Stimulated activated CD8-positive, alpha-beta memory T cell treated with anti-CD3 and anti-CD28 coated beads, Interleukin-15, amount 100 ng/mL, for 24 hours (primary cell): ENCODE measurements at places on chromosomes 5 and 9.

- no peak for DNase-seq
Measured at GRCh38 chr5:176660530-176660859, 13.2 kb downstream of the TSPAN17 start.

GRCh38 chr5:86716121-86716520 is 98.4 kb downstream of the COX7C start:
- no peak for DNase-seq

- no peak for DNase-seq
Measured at GRCh38 chr9:38038307-38039089, 30.5 kb downstream of the SHB start.

- no peak for DNase-seq
Measured at GRCh38 chr5:81283976-81284375, 17.4 kb upstream of the ZCCHC9 start.

GRCh38 chr5:6261668-6262067 is 116.7 kb downstream of the MED10 start:
- no peak for DNase-seq

GRCh38 chr9:127417131-127418036 is 6.8 kb upstream of the ZNF79 start:
- DNase-seq = no peak

DNA sequence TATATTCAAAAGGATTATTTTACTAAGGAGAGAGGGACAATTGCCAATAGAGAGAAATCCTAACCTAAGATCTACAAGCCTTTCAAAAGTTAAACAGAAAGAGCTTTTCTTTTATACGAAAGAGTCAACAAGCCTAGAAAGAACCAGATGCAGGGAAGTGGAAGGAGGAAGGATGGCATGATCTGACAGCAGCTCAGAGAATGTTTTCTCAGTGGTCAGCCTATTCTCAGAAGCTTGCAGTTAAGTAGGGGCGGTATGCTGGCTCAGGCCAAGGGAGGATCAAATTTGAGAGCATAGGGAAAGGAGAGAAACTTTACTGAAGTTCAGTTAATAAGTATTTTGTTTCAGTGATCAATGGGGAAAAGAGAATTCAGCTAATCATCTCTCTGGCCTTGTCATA is 88.0 kb upstream of the FTMT start:
- DNase-seq = no peak

DNA sequence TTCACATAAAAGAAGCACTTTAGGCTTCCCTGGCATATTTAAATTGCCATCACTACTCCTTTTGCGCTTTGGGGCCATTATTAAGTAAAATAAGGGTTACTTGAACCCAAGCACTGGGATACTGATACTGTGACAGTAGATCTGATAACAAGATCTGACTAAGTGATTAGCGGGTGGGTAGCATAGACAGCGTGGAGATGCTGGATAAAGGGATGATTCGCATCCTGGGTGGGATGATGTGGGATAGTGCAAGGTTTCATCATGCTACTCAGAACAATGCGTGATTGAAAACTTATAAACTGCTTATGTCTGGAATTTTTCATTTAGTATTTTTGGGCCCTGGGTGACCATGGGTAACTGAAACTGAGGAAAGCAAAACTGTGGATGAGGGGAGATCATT is 75.1 kb downstream of the PTTG1 start:
- no peak for DNase-seq

GRCh38 chr9:97786341-97786740 is 66.7 kb upstream of the FOXE1 start:
- DNase-seq = no peak

DNA sequence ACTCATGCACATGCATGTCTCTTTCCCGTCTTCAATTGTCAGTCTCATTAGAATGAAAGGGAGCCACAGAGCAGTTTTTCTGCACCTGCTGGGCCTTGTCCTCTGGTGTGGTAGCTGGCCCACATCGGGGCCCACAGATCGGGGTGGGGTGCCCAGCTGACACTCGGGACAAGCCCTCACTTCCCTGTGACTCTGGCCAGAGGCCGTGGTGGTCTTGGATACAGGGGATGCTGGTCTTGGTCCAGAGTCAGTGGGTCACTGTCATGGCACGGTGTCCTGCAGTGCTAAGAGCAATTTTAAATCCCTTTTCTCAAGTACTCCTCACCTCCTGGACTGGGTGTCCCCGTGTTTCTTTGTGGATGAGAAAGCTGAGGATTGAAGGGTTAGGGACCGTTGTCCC is 193.2 kb downstream of the CACNA1B start:
- DNase-seq = no peak

DNA sequence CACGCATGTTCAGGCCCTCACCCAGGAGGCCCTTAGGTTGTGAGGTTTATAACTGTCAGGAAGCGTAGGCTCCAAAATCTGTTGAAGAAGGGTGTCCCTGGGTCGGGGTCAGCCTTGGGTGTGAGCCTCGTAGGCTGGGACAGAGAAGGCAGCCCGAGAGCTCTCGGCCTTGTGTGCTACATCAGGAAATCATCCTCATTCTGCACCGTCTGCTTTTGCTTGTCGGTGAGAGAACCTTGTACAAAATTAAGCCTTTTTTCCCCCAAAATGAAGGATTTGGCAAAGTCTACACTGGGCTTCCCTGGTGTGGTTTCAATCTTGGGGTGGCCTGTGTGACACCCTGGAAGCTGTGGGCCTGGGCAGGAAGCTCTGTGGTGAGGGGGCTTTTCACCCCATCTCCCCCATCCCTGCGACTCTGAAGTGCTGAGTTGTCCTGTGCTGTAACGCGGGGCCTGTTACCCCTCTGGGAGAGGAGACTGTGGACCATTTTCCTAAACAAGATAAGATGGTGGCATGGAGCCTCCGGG is 55.3 kb downstream of the AHRR start:
- no peak for DNase-seq

DNA sequence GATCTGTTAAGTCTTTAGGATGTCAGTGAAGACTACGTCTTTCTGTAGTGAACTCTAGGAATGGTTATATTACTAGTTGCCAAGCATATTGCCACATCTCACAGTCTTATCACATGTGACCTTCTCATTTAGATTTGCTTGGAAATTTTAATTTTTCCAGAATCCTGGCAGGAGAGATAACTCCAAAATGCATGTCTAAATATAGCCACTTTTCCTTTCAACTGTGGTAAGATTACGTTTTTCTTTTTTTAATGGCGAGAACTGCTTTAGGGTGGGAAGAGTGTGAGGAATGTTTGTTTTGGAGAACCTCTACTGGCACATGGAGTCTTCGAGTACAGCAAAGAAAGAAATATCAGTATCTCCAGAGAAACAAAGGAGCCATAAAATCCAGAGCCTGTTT is 91.7 kb upstream of the ADAMTSL1 start:
- no peak for DNase-seq

DNA sequence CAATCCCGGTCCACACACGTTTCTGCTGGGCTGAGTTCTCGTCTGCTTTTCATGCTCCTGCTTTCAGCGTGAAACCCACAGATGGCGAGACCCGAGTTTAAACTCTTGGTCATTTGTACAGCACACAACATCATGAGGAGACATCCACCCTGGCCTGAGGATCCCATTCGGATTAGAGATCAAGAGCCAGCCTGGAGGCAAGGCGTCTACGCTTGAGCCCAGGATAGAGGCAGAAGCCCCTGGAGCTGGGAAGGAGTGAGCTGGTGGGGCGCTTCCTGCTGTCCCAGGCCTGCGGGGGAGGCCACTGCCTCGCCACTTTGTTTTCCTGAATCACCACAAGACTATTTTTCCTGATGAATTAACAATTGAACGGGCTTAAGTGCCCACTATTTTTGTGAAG is 281.9 kb upstream of the IRX4 start:
- DNase-seq = no peak

- no peak for DNase-seq
Measured at GRCh38 chr5:22242532-22242931, 610.6 kb downstream of the CDH12 start.

- DNase-seq = no peak
Measured at GRCh38 chr5:122151640-122152039, 22.3 kb downstream of the ZNF474 start.

DNA sequence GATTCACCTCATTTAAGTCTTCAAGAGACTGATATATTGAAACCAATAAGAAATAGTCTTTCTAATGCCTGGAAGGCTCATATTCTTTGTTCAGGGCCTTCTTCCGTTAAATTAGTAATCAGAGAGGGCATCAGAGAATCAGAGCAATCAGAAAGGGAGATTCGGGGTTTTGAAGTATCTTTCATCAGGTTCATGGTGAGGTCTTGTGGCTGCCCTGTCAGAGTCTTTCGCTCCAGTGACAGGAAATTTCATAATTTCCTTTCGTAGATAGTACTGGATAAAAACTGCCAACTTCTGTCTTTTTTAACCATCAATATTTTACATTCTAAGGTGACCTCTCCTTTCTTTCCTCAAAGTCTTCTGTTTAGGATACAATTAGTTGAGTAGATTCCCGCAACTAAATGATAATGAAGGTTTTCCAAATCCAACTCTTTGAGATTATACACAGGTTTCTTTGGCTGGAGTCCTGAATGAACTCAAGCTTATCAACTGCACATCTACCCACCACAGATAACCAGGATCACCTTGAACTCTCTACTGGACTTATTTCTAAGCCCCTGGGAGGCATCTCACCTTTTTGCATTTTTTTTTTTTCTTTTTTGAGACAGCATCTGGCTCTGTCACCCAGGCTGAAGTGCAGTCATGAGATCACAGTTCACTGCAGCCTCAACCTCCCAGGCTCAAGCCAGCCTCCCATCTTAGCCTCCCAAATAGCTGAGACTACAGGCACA is 5.5 kb downstream of the IL31RA start:
- no peak for DNase-seq

GRCh38 chr5:68230285-68230684 is 14.7 kb downstream of the PIK3R1 start:
- DNase-seq = no peak

DNA sequence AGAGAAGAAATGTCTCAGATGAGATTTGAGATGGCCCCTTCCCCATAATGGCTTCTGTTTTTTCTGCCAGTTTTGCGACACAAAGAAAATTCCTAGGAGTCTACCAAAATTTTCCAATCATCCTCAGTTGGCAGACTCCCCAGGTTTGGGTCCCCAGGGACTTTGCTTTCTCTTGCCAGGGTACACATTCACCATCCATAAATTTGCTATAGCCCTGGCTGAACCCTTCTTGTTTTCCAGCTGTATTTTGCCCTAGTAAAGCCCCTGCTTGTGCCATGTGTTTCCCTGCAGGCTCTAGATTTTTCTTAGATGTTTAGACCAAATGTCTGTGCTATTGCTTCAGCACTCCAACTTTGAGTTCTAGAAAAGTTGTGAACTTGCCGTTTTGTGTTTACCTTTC is 283.2 kb downstream of the ANXA1 start:
- DNase-seq = no peak

DNA sequence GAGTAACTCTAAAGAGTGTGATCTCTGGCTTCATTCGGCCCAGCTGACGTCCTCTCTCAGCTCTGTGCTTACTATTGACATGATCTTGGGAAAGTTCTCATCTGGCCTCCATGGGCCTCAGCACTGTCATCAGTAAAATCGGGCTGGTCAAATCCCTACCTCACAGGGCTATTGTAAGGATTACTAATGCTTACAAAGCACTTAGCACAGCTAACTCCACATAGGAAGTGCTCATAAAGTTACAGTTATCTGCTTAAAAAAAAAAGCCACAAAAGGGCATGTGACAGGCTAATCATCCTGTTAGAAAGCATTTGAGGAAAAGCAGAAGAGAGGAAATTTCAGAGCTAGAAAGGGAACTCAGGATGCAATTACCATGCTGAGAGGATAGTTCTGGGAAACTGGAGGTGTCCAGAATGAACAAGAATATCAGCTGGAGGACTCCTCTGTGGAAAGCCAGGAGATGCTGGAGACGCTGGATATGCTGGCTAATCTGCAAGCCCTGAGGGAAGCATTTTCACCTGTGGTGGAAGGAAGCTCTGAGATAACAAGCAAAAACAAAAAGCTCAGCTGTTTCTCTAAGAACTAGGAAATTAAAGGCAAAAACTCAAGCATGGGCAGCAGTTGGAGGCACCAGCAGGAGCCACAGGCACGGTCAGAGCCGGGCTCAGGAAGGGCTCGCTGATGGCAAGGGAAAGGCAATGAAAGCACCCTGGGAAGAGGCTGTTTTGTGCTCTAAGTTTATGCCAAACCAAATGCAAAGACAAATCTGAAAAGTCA is 4.4 kb upstream of the BHMT start:
- DNase-seq = no peak

- DNase-seq = no peak
Measured at GRCh38 chr5:82674671-82675070, 396.5 kb upstream of the RPS23 start.

DNA sequence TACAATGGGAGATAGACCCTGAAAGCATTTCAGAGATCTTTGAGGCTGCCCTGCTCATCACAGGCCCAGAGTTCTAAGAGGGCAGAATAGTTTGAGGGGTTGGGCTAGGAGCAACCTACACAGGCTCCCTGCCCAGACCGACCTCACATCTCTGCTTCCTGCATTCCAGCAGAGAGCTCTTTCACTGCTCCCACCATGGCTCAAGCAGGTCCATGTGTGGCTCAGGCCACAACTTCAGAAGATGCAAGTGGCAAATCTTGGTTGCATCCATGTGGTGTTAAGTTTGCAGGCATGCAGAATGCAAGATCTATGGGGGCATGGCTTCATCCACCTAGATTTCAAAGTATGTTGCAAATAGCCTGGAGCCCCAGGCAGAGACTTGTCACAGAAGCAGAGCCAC is 39.0 kb downstream of the GDA start:
- DNase-seq = no peak

GRCh38 chr5:167447466-167448375 is 843.7 kb upstream of the WWC1 start:
- no peak for DNase-seq

DNA sequence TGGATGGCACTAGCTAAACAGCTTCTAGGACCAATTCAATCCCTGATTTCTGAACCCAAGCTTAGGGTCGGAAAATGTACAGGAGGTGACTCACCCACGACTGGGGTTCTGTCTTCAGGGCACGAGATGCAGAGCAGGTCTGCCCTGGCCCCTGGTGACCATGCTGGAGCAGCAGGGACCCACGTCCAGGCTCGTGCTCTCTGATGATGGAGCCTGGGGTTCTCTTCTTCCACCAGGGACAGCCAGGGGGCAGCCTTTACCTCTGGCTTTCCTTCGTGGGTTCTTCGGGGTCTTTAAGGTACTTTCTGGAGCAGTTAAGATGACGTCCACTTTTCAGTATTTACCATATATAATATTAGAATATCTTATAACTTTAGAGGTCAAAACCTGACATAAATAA is 2.1 kb downstream of the CFAP77 start:
- DNase-seq = no peak

GRCh38 chr9:4258320-4259090 is 41.4 kb downstream of the GLIS3 start:
- DNase-seq = no peak

- DNase-seq = no peak
Measured at GRCh38 chr5:17238521-17239041, 21.1 kb downstream of the BASP1 start.

DNA sequence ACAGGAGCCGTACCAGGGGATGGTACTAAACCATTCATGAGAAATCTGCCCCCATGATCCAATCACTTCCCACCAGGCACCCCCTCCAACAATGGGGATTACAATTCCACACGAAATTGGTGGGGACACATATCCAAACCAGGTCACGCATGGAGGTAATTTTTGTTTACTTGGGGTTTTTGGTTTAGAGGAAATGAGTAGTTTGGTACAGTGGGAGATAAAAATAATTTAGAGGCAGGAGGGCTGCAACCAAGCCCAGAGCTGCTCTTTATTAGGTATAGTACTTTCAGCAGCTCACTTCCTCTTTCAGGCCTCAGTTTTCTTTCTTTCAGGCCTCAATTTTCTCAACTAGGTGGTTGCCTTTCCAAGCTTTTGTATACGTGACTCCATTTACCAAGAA is 23.2 kb downstream of the PRUNE2 start:
- DNase-seq = no peak
